Pons (tissue), 1 donor: ENCODE measurements at places on chromosomes 2 and 18.

GRCh38 chr2:53515435-53516332, 251.9 kb upstream of the CHAC2 start:
- no peak for DNase-seq

DNA sequence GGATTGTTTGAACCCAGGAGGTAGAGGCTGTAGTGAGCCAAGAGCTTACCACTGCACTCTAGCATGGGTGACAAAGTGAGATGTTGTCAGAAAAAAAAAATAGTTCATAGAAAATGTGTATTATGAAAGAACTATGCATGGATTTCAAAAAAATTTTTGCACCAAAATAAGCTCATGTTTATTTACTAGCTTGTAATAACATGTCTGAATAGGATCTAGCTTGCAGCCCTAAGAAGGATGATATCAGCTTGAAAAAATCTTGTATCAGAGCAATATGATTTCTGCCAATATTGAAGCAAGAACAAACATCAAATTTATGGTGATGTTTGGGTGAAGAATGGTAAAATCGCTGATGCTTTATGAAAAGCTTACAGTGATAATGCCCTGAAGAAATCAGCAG, 97.0 kb upstream of the RFX8 start:
- DNase-seq: no peak

DNA sequence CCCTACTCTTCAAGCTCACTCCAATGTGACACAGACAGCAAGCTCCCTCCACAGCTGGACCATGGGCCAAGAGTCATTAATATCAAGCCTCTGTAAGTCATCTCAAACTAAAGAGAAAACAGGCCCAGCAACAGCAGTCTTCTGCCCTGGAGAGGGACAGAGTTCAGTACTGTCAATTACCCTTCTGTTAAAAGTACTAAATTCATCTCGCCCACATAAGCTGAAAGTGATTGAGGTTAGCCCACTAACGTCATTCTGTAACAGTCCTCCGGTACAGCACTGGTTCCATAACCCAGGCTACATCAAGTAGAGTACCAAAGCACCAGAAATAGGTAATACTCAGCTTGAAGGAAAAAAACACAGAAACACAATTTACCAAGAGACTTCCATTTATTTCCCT, 25.9 kb downstream of the THADA start:
- DNase-seq: no peak

GRCh38 chr2:37774976-37775907, 103.8 kb upstream of the CDC42EP3 start:
- DNase-seq: no peak

GRCh38 chr18:13331846-13332245, 113.3 kb downstream of the LDLRAD4 start:
- DNase-seq: no peak

DNA sequence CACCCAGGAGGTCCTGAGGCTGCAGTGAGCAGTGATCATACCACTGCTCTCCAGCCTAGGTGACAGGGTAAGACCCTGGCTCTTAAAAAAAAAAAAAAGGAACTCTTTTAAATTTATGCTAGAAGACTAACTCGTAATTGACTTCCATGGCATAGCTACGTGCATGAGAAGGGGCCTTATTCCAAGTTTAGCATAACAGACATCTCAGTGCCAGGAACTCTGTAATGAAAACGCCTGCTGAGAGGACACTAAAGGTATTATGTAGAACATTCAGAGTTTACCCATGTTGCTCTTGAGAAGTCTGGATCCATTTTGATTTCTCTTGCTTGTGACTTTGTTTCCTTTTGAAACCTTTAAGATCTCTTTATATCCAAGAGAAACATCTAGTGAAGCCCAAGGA, 276.0 kb downstream of the ZNF407 start:
- no peak for DNase-seq

- no peak for DNase-seq
These were observed 8.6 kb downstream of the CYS1 start for GRCh38 chr2:10071595-10071994.

DNA sequence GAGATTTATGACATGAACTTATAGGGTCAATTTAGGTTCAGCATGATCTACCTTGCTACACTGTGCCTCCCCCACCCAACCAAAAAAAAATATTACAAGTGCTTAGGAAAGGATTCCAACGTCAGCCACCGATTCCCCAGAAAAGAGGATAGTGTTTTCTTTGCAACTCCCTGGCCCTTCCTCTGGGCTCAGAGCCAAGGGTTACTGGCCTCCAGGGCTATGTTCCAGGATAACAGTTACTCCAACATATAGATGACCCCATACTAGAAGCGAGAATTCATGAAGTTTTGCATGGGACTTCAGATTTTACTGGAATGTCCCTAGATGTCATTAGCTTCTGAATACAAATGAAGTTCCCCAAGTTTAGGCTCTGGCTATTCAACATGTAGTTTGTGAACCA, 172.1 kb downstream of the UPP2 start:
- no peak for DNase-seq

DNA sequence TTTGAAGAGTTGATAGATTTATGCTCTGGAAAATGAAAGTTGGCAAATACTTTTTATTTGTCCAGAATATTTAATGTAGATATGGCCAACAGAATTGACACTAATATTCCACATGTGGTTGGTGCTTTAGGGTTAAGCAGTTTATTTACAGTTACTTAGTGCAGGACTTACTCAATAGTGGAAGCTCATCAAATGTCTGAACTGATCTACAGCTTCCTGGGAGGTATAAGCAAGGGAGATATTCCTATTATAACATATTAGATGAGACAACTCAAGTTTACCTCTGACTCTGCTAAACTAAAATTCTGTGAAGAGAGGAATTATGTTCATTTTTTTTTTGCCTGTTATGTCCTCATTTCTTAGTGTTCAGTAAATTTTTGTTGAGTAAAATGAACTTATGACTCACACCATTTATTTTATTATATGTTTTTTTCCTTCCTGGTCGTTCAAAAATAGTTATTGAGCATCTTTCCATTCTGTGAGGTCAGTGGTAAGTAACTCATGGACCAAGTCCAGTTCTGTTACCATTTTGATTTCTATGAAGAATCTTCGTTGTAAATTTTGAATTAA, 13.6 kb downstream of the ABI2 start:
- no peak for DNase-seq
